Activated naive CD8-positive, alpha-beta T cell treated with anti-CD3 and anti-CD28 coated beads, Interleukin-2, amount 50 U/mL, for 16 hours (primary cell): ENCODE measurements at places on chromosomes 11 and 22.

DNA sequence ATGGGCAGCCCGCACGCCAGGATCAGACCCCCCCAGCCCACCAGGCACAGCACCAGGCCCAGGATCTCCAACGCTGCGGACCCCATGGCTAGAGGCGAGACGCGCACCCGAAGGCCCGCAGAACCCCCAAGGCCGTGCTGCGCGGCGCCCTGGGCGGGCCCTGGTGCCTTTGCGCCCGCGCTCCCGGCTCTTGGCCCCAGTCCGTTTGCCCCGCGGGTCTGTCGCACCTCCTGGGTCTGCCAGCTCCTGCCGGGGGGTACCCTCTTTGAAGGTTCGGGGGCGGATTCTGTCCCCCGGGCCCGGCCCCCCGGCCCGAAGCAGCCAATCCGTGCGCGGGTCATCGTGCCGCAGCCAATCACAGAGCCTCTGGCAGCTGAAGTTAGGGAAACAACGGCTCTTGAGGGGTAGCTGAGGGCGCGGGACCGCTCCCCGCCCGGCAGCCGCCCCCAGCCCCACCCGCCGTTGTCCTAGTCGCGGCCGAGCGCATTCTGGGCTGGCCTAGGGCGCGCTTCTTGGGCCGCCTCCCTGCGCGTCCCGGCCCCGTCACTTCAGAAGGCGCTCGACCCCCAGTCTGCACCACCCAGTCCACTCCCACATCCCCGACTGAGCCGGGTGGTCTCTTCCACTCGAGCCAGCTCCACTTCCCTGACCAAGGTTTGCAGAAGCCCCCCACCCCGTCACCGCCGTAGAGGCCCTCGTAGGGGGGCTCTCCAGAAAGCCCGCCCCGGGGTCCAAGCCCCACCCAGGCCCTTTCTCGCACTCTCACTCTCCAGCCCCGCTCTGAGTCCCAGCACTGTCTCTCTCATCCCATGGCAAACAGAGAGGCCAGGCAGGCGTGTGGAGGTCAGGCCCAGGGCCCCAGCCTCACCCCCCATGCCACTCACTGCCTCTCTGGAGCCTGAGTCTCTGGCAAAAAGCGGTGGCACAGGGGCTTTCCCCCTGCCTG is at the start of gene CLDN5:
Gene CLDN5 (minus strand): TSS at position 241 of the 946 bp plus-strand sequence. CDS start 155 bp downstream, at position 86.
- no peak for DNase-seq

DNA sequence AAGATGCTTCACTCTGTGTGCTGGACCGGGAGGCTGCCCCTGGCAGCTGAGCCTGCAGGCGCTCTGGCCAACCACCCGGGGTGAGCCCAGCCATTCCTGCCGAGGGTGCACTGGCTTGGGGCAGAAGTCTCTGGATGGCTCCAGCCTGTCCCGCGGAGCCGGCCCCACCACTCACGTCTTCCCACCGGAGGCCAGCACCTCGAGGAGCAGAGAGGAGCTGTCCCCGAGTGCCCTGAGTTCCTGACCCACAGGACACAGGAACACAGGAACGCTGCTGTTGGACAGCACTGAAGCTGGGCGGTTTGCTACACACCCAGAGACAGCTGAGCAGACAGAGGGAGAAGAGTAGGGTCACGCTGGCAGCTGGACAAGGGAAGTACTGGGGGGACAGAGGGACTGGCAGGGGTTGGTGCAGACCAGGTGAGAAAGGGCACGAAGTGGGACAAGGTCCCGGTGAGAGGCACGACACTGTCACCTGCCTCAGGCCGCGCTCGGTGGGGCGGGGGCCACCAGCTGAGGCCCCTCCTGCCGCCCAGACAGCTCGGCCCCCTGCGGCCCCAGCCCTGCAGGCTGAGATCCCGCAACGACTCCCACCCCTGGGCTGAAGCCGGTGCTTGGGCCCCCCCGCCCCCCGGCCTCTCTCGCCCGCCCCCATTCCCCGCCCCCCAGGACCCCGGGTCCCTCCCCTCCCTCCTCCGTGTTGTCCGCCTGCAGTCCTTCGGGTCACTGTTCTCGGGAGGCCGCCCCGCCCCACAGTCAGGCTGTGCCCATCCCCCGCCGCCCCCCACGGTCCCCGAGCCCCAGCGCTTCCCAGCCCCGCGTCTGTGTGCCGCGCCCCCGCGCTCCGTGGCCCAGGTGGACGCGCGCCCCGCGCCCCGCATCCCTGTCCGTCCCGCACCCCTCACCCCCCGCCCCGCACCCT is 624 bp upstream of the B4GALNT4 start:
- no peak for DNase-seq

- no peak for DNase-seq
Measured at GRCh38 chr11:2211113-2211971, 39.7 kb upstream of the TH start.

DNA sequence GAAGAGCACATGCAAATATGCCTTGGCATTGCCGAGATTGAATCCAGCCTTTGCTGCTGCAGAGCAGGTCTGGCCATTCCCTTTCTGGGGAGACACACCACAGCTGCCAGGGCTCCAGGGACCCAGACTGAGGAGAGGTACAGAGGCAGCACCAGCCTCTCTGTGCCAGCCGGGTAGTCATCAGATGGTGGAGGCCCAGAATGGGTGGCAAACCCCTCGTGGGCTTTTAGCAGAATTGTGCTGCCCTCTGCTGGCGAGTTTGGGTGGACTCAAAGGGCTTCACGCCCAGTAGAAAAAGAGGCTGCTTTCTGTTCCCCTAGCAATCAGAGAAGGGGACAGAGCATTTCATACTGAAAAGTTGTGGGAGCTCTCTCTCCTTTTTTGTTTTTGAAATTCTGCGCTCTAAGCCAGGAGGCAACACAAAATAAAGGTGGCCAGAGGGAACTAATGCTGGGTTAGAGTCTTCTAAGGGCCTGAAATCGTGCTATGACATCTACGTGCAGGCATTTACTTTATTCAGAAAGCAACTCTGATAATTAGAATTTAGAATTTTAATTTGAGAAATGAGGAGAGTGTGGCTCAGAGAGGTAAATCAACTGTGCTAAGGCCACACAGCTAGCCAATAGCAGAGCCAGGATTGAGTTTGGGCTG is 158.8 kb upstream of the NAV2 start:
- DNase-seq = peak; percentile 25

- no peak for DNase-seq
Measured at GRCh38 chr22:29604076-29604360, 585 bp downstream of the NF2 start.

DNA sequence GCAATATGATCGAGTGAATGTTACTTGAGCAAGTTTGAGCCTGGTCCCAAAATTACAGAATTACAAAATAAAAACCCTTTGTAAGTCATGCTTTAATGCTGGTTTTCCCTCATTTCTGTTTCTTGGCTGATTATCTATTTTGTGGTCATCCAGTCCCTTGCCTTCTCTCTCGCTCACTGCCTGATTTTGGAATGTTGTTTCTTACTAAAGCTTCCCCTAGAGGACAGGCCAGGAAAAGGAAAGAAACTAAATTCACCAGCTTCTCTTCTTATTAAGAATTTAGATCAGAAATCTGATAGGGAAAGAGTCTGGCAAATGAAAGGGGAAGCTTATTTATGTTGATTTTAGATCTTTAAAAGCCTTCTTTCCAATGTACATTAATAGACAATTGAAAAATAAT is 16.6 kb upstream of the BDNF start:
- DNase-seq = no peak

GRCh38 chr22:46086577-46087335 is 63.6 kb upstream of the PPARA start:
- DNase-seq = no peak

DNA sequence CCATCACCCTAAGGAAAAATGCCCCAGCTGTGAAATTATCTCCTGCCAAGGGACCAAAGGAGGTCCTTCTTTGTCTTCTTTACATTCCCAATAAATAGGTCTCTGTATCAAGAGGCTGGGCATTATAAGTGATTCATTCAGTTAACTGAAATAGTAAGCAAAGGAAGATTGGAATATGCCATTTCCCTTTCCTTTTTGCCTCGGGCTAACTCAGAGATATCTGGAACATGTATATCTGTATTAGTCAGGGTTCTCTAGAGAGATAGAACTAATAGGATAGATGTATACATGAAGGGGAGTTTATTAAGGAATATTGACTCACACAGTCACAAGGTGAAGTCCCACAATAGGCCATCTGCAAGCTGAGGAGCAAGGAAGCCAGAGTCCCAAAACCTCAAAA is 15.3 kb upstream of the CWF19L2 start:
- no peak for DNase-seq

DNA sequence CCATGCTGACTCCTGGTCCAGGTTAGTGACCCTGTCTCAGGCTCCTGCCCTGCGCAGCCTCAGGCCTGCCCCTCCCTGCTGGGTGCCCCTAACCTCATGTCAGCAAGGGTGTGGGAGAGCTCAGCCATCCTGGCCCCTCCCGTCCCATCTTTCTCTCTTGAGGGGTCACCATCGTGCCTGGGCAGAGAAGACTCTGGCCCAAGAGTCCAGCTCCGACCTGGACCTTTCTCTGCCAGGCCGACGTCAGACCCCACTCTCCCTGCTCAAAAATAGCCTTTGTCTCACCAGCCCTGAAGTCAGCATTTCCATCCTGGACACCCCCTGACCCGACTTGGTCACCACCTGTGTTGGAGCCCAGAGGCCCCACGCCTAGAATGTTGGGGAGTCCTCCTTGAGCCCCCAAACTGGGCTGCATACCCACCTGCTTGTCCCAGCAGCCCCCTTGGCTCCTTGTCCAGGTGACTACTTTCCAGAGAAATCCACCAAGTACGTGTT is 4.9 kb downstream of the SCGB1C1 start:
- no peak for DNase-seq

- no peak for DNase-seq
Measured at GRCh38 chr11:61414547-61414946, 15.2 kb downstream of the CPSF7 start.

DNA sequence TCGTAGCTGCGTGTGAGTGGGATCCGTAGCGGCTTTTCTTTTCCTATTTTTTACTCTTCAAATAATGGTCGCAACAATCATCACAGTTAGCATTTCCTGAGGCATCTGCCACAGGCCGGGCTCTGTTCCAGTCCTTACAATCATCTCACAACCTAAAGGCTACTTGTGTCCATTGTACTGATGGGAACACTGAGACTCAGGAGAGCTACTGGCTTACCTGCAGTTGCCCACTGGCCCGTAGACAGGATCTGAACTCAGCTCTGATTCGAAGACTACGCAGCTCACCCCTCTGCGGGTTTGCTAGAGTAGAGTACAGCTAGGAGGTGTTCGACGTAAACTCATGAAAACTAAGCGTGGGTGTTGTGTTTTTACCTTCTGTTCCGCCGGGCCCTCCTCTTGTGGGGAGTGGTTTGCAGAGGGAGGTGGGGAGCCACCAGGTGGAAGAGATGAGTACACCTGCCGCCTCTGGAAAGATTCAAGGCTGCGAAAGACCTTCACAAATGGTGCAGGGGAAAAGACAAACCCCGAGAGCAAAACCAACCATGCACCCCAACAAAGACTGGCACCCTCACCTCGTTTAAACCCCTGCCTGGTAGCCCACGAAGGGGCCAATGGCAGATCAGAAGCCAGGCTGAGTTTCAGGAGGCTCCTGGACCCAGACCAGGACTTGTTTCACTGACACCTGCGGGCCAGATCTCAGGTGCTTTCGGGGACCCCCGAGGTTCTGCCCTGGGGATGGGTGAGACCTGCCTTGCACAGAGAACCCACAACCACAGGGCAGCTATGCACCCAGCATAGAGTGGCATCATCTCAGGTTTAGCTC is 18.3 kb upstream of the RFPL3 start:
- no peak for DNase-seq

- DNase-seq = no peak
Measured at GRCh38 chr11:114261791-114262190, 34.4 kb upstream of the NNMT start.

DNA sequence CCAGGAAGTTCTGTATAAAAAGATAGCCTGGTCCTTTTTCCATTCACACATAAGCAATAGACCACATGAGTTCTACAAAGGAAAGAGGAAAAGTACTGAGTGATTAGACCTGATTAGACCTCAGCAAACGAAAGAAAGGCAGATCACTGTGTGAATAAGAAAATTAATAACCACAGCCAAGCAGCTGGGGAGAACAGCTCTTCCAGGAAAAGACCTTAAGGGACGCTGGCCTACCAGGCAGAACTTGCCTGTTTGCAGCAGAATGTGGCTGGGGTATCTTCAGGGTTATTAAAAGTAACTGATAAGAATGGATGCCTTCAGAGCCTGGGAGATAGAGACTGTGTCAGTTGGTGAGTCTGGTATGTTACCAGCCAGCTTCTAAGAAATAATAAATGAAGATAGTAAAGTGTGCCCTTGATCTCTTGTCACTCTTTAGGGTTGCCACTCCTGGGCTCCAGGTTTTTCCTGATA is 172.9 kb downstream of the DBX1 start:
- no peak for DNase-seq

GRCh38 chr11:74000307-74001133 is 8.4 kb downstream of the UCP3 start:
- no peak for DNase-seq

- DNase-seq = no peak
Measured at GRCh38 chr22:20444325-20444724, 6.7 kb upstream of the SCARF2 start.

DNA sequence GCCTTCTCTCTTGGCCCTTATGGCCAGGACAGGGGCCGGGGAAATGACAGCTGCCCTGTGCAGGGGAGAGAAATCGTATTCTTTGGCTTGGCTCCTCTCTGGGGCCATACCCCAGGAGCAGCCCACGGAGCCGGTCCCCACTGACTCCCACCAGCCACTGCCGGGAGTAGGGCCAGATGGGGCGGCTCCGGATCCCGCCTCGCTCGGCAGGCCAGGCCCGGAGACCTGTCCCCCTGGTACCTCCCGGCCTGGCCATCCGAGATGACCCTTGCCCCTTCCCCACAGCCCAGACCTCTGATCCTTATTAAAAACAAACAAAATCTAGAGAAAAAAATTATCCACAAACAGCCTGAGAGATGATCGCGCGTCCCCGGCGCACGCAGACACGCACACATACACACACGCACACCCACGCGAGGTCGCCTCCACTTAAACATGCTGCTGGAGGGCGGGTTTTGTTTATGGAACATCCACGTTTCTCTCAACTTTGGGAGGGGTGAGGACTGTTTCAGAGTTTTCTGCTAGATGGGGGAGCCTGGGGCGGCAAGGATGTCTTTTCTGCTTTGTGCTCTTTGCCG is 59.1 kb downstream of the IGLL1 start:
- no peak for DNase-seq

- DNase-seq = no peak
Measured at GRCh38 chr22:20545681-20546521, 38.5 kb downstream of the MED15 start.

DNA sequence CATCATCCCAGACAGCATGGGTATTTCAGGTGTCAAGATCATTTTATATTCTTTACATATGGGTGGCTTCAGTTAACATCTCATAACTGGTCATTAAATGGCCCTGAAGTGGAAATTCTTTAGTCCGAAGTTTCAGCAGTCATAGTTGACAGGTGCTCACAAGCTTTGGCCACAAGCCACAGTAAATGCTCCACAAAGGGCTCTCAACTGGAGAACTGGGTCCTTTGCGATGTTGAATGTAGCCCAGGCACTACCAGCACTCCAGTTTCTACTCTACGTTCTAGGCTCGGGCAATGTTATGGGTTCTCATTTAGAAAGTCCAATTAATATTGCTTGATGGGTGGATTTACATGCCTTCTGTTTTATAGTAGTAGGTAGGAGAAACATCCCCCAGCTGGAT is 206.3 kb downstream of the CWF19L2 start:
- DNase-seq = no peak
